Mesangial cell (primary cell): ENCODE measurements at places on chromosomes 13 and 19. TPM values are rescaled to one million over a fixed set of nuclear protein-coding genes. Genes with fewer than 3 reads are reported as not detected.

The PTPRH gene
- 0.81 and 3.7 TPM in 2 replicates for total RNA-seq

The NAPSA gene
- total RNA-seq, result 0.65 and 0.76 TPM in 2 replicates

The MEF2B gene
- not detected in 2 replicates for total RNA-seq

The AMER2 gene
- under 0.01 and 0.25 TPM in 2 replicates for total RNA-seq

The INAFM1 gene
- 5.2 and 12.4 TPM in 2 replicates for total RNA-seq

The NANOS3 gene
- total RNA-seq, result 0.63 TPM in 1 of 2 replicates, not detected in the other

The CBY2 gene
- total RNA-seq, result not detected in 2 replicates

The INSL3 gene
- not detected in 2 replicates for total RNA-seq

The HCN2 gene
- total RNA-seq, result 1.1 and 2.8 TPM in 2 replicates

The SIGLEC10 gene
- not detected in 2 replicates for total RNA-seq

The GDF15 gene
- total RNA-seq, result 20.4 and 246 TPM in 2 replicates

The PLVAP gene
- 1.6 and 2.0 TPM in 2 replicates for total RNA-seq

The HAUS8 gene
- total RNA-seq, result 6.2 and 17.8 TPM in 2 replicates

The CATSPERD gene
- not detected in 2 replicates for total RNA-seq

The CPB2 gene
- not detected in 2 replicates for total RNA-seq

The UGGT2 gene
- total RNA-seq, result 16.2 and 18.4 TPM in 2 replicates

The CKM gene
- total RNA-seq, result not detected in 2 replicates

The OR7A5 gene
- not detected in 2 replicates for total RNA-seq

The POLR1G gene
- 6.0 and 24.6 TPM in 2 replicates for total RNA-seq

The UPF3A gene
- total RNA-seq, result 13.7 and 22.9 TPM in 2 replicates

The PPM1N gene
- total RNA-seq, result 1.0 TPM in 1 of 2 replicates, not detected in the other

The NLRP5 gene
- not detected in 2 replicates for total RNA-seq

The RAB3A gene
- 0.65 and 2.4 TPM in 2 replicates for total RNA-seq

The ZNF83 gene
- total RNA-seq, result 17.5 and 23.5 TPM in 2 replicates

The KCNJ14 gene
- 0.25 and 0.65 TPM in 2 replicates for total RNA-seq

The FXYD5 gene
- 104 and 144 TPM in 2 replicates for total RNA-seq

The GNG7 gene
- under 0.01 and 1.1 TPM in 2 replicates for total RNA-seq

The PRODH2 gene
- not detected in 2 replicates for total RNA-seq

The SLITRK1 gene
- not detected in 2 replicates for total RNA-seq

The CGB2 gene
- total RNA-seq, result 3.9 TPM in 1 of 2 replicates, not detected in the other

The HSH2D gene
- total RNA-seq, result not detected in 2 replicates

The AP3D1 gene
- 120 and 148 TPM in 2 replicates for total RNA-seq

The CYP2F1 gene
- total RNA-seq, result not detected in 2 replicates

The AP1M2 gene
- total RNA-seq, result 18.0 and 51.0 TPM in 2 replicates

The SMIM17 gene
- total RNA-seq, result 0.13 and 0.16 TPM in 2 replicates

The HNRNPL gene
- total RNA-seq, result 168 and 316 TPM in 2 replicates

The POU4F1 gene
- not detected in 2 replicates for total RNA-seq

The ZNF497 gene
- total RNA-seq, result under 0.01 and 2.8 TPM in 2 replicates

The ARHGEF7 gene
- total RNA-seq, result 17.3 and 22.3 TPM in 2 replicates

The SH2D3A gene
- 8.5 and 11.2 TPM in 2 replicates for total RNA-seq

The ZFR2 gene
- not detected in 2 replicates for total RNA-seq

The CTU1 gene
- 11.0 and 12.2 TPM in 2 replicates for total RNA-seq

The SYNE4 gene
- total RNA-seq, result 0.81 and 3.4 TPM in 2 replicates

The ICAM5 gene
- total RNA-seq, result 0.16 and 0.63 TPM in 2 replicates

The THAP8 gene
- total RNA-seq, result 4.4 and 15.3 TPM in 2 replicates

The SLC5A5 gene
- not detected in 2 replicates for total RNA-seq

The VMAC gene
- total RNA-seq, result 2.6 and 8.7 TPM in 2 replicates
